ENCODE measurements at places on chromosomes 5 and 9. TPM values are rescaled to one million over a fixed set of nuclear protein-coding genes. Genes with fewer than 3 reads are reported as not detected.

LIFR gene
- total RNA-seq: 267 TPM

PAX5 gene
- not detected for total RNA-seq

FABP6 gene
- 0.76 TPM for total RNA-seq

GM2A gene
- 14.7 TPM for total RNA-seq

ZNF300 gene
- 6.8 TPM for total RNA-seq

GADD45G gene
- total RNA-seq: 14.0 TPM

SLC34A3 gene
- total RNA-seq: 0.48 TPM

BTNL8 gene
- 2.9 TPM for total RNA-seq

RNF183 gene
- total RNA-seq: not detected

IPPK gene
- total RNA-seq: 6.5 TPM

IL6ST gene
- 414 TPM for total RNA-seq

TRIM41 gene
- total RNA-seq: 6.9 TPM

LIX1 gene
- not detected for total RNA-seq

CFAP157 gene
- total RNA-seq: 5.4 TPM

SERINC5 gene
- total RNA-seq: 54.5 TPM

IL17B gene
- not detected for total RNA-seq

DBH gene
- not detected for total RNA-seq

AMBP gene
- not detected for total RNA-seq

APBA1 gene
- 9.5 TPM for total RNA-seq

ANKRD34B gene
- total RNA-seq: not detected

SLC30A5 gene
- 96.3 TPM for total RNA-seq

RANBP17 gene
- 3.5 TPM for total RNA-seq

SPEF2 gene
- 11.8 TPM for total RNA-seq

PCDHA1 gene
- 0.41 TPM for total RNA-seq

PCDHB8 gene
- 5.4 TPM for total RNA-seq

OR1Q1 gene
- not detected for total RNA-seq

ITK gene
- total RNA-seq: 0.41 TPM

PCDHA11 gene
- 0.29 TPM for total RNA-seq

DRD1 gene
- not detected for total RNA-seq

PCA3 gene
- total RNA-seq: not detected

MOB3B gene
- total RNA-seq: 15.6 TPM

NPR3 gene
- total RNA-seq: 18.0 TPM

RNF180 gene
- total RNA-seq: 45.4 TPM

PCDHGC3 gene
- total RNA-seq: 120 TPM

RMRP gene
- 3,764 TPM for total RNA-seq

GFI1B gene
- total RNA-seq: 0.14 TPM

SOX30 gene
- total RNA-seq: not detected

PCDHA2 gene
- total RNA-seq: 0.76 TPM

ZBTB34 gene
- total RNA-seq: 30.3 TPM

ALDH1B1 gene
- total RNA-seq: 30.9 TPM

PCDHB10 gene
- total RNA-seq: 6.2 TPM

LCN15 gene
- not detected for total RNA-seq

SREK1IP1 gene
- total RNA-seq: 3.6 TPM

CCDC183 gene
- total RNA-seq: not detected

VLDLR gene
- total RNA-seq: 28.0 TPM

TRPM6 gene
- 2.3 TPM for total RNA-seq

POLR3G gene
- 2.4 TPM for total RNA-seq

NRG2 gene
- 2.5 TPM for total RNA-seq

IFNA21 gene
- not detected for total RNA-seq

ZNF879 gene
- 6.9 TPM for total RNA-seq

MAMDC4 gene
- 4.3 TPM for total RNA-seq

PPWD1 gene
- 104 TPM for total RNA-seq

TAS2R1 gene
- not detected for total RNA-seq

PSIP1 gene
- 97.1 TPM for total RNA-seq

RAD23B gene
- 39.5 TPM for total RNA-seq

FST gene
- 5.9 TPM for total RNA-seq

Measured in uterus (tissue), 4 donors.